Posterior cingulate gyrus (tissue), 11 donors: ENCODE measurements at places on chromosomes 3 and 15.

- no peak for DNase-seq
Measured at GRCh38 chr3:62835554-62836236, 39.5 kb downstream of the CADPS start.

DNA sequence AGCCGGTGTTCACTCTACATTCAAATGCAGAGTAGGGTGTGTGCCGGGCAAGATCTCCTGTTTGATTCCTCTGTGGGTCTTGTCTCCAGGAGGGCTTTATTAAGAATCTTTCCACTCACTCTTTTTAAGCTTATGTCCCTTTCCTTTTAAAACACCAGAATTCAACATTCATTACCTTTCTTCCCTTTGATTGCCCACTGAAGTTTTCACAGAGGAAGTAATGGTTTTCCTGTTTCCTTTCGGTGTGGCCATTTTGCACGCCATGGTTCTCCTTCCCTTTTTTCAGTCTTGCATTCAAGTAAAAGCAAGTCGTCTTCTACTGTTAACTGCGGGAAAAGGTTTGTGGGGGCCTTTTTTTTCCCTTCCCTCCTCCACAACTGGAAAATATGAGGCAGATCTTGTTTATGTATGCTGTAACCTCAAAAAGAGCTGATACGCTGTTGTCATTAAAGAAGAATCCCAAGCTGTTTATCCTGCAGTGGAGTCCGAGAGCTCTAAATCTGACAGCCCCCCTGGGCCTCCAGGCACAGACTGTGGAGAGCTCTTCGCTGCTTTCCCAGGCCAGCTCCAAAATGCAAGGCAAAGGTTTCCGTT is 40.5 kb downstream of the FILIP1L start:
- DNase-seq: peak; percentile 23

- DNase-seq: no peak
Measured at GRCh38 chr3:38634111-38634510, 15.4 kb downstream of the SCN5A start.

DNA sequence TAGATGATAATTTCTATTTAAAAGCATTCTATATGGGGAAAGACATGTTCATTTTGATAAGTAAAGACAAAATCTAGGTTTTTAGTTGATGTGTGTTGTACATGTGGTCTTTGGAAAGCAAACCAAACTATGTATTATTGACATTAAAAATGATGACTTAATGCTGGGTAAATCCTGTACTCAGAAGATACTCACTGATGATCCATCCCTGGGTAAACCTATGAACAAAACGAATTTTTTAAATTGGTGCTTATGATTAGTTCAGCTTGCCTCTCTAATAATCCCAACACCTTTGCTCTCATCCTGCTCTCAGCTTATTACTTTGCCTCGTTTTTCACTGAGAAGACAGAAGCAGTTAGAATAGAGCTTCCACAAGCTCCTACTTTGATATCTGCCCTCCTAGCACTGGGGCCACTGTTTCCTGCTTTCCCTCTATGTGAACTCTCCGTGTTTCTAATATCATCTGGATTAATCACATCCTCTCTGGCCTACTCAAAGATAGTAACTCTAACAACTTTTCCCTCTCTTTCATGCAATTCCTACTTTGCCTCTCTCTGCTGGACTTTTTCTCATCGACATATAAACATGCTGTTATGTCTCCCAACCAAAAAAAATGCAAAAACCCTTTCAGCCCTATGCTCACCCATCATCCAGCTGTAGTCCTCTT is 29.3 kb downstream of the RARRES1 start:
- no peak for DNase-seq

GRCh38 chr3:87033205-87033604 is 42.3 kb upstream of the VGLL3 start:
- DNase-seq: no peak

DNA sequence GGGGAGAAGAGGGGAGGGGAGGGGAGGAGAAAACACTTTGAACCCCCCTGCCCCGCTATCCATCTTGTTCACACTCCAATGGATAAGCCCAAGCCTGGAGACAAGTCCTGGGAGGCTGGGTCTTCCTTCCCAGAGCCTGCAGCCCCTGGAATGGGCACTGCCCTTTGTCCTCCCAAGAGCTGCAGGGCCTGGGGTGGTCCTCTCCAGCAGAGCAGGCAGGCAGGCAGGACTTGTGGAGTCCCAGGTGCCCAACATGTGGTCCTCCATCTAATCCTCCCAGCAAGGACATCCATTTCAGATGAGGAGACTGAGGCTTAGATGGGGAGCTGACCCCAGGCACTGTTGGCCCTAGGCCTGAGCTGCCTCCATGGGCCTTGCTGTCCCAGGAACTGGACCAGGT is 10.4 kb upstream of the MESP2 start:
- DNase-seq: no peak

GRCh38 chr3:128168836-128169235 is 15.6 kb downstream of the EEFSEC start:
- no peak for DNase-seq

DNA sequence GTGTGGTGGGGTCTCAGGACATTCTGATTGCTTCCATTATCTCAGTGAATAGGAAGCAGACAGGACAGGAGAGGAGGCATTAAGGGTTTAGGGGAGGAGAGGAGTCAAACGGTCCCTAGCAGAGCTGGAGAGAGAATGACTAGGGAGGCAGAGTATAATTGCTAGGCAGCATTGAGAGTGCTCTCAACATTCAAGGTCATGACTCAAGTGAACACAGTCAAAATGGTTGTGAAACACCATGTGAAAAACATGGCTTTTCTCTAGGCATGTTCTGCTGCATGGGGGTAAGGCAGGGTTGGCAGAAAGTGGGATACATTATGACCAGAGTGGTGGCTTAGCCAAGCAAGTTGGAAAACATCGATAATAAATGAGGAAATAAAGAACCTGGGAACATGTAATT is 19.5 kb upstream of the HRH1 start:
- no peak for DNase-seq

DNA sequence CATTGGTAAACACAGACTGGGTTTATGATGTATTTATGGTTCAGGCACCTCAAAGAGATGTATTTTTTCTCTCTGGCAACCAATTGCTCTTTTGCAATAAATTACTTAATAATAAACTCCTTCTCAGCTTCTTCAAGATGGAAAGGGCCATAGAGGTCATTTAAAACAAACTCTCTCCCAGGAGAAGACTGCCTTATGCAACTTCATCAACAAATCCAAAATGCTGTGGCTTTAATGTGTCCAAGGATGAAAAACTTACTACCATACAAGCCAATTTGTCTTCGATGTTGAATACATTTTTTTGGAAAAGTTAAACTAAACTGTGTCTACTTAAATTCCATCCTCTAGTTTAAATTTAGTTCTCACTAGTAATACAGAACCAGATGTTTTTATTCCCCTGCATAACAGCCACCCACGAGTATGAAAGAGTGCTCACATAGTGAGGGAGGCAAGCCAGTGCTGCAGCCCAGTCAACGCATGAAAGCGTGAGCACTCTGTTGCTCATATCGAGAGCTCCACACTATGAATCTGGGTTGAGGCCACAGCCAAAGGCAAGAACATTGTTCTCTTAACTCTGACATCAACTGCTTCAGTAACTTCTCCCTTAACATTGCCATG is 761.3 kb upstream of the GRM7 start:
- peak; percentile 57 for DNase-seq

DNA sequence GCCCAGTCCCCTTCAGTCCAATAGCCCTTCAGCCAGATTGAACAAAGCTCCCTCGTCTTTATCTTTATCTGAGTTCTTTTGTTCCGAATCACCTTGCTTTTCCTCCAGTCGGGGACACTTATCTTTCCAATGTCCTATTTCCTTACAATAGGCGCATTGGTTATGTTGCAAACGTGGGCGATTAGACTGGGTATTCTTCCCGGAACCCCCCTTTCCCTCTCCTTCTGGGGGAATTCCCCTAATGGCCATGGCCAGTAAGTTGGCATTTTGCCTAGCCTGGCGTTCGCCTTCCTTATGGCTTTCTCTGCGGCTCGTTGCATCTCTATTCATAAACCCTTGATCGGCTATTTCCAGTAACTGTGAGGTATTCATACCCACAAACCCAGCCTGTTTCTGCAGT is 82.2 kb upstream of the VEPH1 start:
- no peak for DNase-seq
